ENCODE measurements at places on chromosomes 12 and 14. TPM values are rescaled to one million over a fixed set of nuclear protein-coding genes. Genes with fewer than 3 reads are reported as not detected.

DNA sequence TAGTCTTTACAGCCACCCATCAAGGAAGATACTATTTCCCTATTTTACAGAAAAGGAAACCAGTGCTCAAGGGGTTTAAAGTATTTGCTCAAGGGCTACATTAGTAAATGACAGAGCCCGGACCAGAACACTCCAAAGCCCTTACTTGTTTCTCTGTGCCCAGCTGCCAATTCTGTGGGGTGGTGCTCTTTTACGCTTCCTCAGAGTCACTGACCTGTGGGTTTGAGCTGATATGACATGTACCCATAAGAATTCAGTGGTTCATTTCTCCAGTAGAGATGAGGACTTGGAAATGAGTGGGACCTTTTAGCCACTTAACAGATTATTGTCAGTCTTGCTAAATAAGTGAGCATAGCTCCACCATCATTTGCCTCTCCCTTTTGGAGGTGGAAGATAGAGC, 37.4 kb upstream of the NKX2-8 start:
- H3K4me3 ChIP-seq: no peak overlapping the region
- H3K36me3 ChIP-seq: no peaks in the 10 kb centered on the region
- 0 out of 2 replicates have a peak, but pooled peaks cover 4% of the 10 kb centered on the region for H3K27me3 ChIP-seq
- H3K27ac ChIP-seq: no peak overlapping the region

DNA sequence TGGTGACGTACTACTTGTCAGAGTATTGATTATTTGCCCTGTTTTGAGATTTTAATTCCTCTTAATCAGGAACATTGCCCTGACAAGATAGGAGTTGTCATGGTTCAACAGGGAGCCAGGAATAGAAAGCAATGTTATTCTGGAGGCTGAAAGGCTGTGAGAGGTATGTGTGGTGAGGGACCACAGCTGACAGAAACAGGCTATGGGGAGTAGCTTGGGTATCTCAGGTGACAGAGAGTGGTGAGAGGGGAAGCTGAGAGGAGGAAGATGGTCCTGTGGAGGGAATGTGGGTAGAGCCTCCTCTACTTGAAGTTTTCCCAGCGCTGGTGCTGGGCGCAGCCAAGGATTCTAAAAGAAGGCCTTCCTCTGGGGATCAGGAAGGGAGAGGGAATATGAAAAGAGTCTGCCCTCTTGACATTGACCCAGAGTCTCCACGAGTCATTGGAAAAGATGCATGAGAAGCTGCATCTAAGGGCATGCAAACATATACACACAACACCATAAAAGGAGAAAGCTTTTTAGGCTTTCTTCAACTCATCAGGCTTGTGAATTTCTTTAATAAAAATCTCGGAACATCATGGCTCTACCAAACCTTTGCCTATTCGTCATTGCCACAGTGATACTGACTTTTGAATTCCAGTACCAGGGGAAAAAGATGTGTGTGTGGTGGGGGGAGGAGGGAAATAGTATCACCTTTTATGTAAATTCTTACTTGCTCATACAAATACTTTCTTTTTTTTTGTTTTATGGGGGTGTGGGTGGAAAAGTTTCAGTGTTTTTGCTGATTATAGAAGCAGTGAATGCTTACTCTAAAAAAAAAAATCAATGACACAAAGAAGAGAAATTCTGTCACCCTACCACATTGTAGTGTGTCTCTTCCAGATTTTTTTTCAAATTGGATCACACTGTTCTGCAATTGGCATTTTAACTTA, 39.9 kb upstream of the DHRS7 start:
- peaks cover 12% of the 10 kb centered on the region for H3K27me3 ChIP-seq
- H3K27ac ChIP-seq: no peak overlapping the region
- no peak overlapping the region for H3K4me3 ChIP-seq

GRCh38 chr14:102234331-102235264, 70.4 kb downstream of the MOK start:
- H3K27ac ChIP-seq: no peak overlapping the region
- peaks cover 11% of the 10 kb centered on the region for H3K4me1 ChIP-seq
- peaks cover 16% of the 10 kb centered on the region for H3K36me3 ChIP-seq
- no peak for DNase-seq
- no peak overlapping the region for H3K4me3 ChIP-seq

GRCh38 chr14:85186082-85186481, 343.9 kb upstream of the FLRT2 start:
- no peak overlapping the region for H3K4me3 ChIP-seq
- no peak for DNase-seq
- no peaks in the 10 kb centered on the region for H3K27me3 ChIP-seq
- H3K4me1 ChIP-seq: no peaks in the 10 kb centered on the region

DNA sequence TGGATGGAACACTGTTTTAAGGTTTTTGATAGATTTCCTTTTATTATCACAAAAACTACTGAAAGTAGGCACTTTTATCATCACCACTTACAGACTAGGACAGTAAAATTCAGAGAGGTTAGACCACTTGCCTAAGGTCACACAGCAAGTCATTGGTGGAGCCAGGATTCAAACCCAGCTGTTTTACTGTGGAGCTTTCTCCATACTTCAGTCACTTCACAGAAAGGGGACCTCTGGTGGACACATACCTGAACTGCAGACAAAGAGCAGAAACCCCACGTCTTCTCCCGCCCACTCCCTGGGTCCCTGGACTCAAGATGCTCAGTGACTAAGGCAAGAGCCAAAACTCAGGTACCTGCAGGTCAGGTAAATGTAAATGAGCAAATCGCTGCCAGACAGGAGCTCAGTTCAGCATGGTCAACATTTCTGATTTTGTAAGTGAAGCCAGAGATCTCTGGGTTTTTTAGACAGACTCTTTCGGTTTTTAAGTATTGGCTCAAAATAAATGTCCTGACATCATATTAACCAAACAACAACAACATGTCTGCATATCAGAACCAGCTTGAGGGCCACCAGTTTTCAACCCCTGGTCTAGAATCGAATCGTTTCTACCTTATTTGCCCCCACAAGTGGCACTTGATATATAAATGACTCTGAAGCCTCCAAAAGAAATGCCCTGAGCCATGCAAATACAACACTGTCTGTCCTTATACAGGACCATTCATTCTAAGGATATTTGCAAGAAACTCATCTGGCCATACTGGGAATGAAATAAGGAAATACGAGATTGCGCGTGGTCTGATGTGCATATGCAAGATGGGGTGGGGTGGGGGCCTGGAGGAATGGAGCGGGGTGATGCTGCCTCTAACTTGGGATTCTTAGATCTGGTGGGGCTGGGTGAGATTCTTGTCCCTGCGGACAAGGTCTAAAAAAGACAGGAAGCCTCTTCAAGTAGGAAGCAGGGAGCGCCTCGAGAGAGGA, 110.9 kb downstream of the KSR2 start:
- peaks cover 7% of the 10 kb centered on the region for H3K27me3 ChIP-seq
- no peaks in the 10 kb centered on the region for H3K4me1 ChIP-seq
- H3K27ac ChIP-seq: no peak overlapping the region
- H3K36me3 ChIP-seq: no peaks in the 10 kb centered on the region
- H3K4me3 ChIP-seq: no peak overlapping the region

DNA sequence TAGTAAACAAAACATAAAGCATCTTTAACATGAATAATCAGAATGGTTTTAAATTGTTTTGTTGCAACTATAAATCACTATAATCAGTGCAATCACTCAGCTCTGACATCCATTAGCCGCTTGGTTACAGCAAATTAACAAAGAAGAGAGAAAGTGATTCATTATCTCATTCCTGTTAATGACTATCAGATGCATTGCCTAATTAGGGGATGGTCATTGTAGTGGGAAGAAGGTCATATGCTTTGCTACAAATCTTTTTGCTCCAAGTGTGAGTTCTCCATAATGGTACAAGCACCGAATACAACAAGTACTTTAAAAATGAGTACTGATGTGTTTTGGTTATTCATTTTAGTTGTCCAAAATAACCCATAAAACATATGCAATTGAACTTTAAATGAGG, 272.0 kb downstream of the AKAP6 start:
- DNase-seq: no peak
- no peaks in the 10 kb centered on the region for H3K36me3 ChIP-seq
- no peak overlapping the region for H3K4me3 ChIP-seq
- H3K27me3 ChIP-seq: no peaks in the 10 kb centered on the region
- no peak overlapping the region for H3K27ac ChIP-seq
- H3K4me1 ChIP-seq: peaks cover 20% of the 10 kb centered on the region

DNA sequence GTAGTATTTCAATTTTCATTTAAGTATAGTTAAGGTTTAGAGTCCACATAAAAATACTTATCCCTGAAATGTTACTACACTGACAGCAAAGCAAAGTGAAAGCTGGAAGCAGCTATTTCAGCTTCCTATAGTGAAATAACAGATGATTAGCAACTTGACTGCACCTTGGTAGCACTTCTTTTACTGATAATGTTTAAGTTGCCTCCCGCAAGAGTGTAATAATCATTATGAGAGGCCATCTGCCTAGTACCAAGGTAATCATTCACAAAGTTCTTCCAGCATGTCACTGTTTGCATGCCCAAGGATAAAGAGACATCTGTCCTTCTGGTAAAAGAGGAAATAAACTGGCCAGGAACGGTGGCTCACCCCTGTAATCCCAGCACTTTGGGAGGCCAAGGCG, 69.8 kb downstream of the LIN7A start:
- no peaks in the 10 kb centered on the region for H3K36me3 ChIP-seq
- DNase-seq: no peak
- H3K4me3 ChIP-seq: no peak overlapping the region
- no peak overlapping the region for H3K27ac ChIP-seq
- H3K27me3 ChIP-seq: no peaks in the 10 kb centered on the region

GRCh38 chr14:104510794-104511611, 68.6 kb upstream of the C14orf180 start:
- H3K4me1 ChIP-seq: no peaks in the 10 kb centered on the region
- no peak overlapping the region for H3K27ac ChIP-seq
- H3K27me3 ChIP-seq: no peaks in the 10 kb centered on the region

GRCh38 chr12:39966721-39967120, 139.2 kb downstream of the SLC2A13 start:
- no peak for DNase-seq
- no peaks in the 10 kb centered on the region for H3K27me3 ChIP-seq
- H3K27ac ChIP-seq: no peak overlapping the region
- no peak overlapping the region for H3K4me3 ChIP-seq

GRCh38 chr12:112979041-112979680, 842 bp downstream of the OAS2 start:
- peak overlapping the region; percentile 73 for H3K4me3 ChIP-seq
- H3K27me3 ChIP-seq: no peaks in the 10 kb centered on the region
- H3K4me1 ChIP-seq: 0 out of 2 replicates have a peak, but pooled peaks cover 3% of the 10 kb centered on the region
- peak overlapping the region; percentile 41 for H3K27ac ChIP-seq
- no peaks in the 10 kb centered on the region for H3K36me3 ChIP-seq

DNA sequence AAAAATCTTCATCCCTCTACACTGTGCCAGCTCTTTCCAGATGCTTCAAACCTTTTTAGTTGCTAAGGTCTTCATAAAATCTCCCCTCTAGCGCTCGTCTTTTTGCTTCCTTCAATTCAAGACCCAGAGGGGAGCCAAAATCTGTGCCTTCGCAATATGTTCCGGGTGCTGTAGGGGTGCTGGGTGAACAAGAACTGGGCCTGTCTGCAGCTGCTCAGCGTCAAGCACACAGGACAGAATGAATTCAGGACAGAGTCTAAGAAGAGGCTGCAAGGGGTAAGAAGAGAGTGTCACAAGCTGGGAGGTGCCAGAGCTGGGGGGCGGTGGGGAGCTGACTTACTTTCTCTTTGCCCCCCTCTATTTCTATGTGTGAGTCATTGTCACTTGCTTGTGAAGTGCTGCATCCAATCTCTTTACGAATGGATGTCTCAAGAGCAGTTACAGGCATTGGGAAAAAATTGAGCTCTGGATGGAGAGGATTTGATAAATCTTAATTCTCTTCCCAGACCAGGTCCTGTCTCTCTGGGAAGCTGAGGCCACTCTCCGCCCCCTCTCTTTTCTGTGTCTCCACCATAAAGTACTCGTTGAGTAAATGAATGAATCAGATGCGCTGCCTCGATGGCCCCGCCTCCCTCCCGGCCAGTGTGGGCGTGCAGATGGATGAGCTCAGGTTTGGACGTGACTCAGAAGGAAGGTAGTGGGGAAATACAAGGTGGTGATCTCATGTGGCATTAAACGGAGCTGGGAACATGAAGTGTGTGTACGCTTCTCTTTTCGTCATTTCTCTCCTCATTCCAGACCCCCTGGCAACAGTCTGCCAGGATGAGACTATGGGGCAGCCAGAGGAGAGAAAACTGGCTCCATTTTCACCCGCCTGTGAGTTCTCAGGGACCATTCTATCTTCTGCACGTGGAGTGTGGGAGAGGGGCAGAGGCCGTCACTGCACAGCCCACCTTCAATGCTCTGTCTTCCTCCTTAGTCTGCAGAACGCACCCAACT, 91.3 kb downstream of the TSPAN9 start:
- no peaks in the 10 kb centered on the region for H3K27me3 ChIP-seq
- peak overlapping the region; percentile 83 for H3K27ac ChIP-seq
- H3K4me3 ChIP-seq: peak overlapping the region; percentile 41
- peaks cover 33% of the 10 kb centered on the region for H3K4me1 ChIP-seq

DNA sequence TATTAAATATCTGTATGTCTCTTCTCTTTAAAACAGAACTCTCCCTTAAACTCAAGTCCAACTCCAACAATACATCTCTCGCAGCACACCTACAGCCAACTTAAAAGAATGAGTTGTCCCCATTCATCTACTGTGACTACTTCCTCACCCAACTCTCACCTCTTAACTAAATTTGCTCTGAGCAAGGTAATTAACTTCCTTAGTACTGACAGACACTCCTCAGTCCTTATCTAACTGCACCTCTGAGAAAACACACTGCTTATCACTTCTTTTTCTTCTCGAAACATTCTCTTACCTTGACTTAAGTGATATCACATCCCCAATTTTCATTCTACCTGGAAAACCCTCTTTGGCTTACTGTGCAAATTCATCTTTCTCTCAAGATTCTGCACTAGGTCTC, 7.0 kb downstream of the ERGIC2 start:
- H3K36me3 ChIP-seq: peaks cover 15% of the 10 kb centered on the region
- no peak overlapping the region for H3K4me3 ChIP-seq
- H3K4me1 ChIP-seq: peaks cover 1% of the 10 kb centered on the region

- no peak overlapping the region for H3K4me3 ChIP-seq
- no peaks in the 10 kb centered on the region for H3K27me3 ChIP-seq
- no peak overlapping the region for H3K27ac ChIP-seq
- no peak for DNase-seq
- H3K36me3 ChIP-seq: no peaks in the 10 kb centered on the region
Measured at GRCh38 chr12:95634622-95635621, 83.6 kb upstream of the USP44 start.

DNA sequence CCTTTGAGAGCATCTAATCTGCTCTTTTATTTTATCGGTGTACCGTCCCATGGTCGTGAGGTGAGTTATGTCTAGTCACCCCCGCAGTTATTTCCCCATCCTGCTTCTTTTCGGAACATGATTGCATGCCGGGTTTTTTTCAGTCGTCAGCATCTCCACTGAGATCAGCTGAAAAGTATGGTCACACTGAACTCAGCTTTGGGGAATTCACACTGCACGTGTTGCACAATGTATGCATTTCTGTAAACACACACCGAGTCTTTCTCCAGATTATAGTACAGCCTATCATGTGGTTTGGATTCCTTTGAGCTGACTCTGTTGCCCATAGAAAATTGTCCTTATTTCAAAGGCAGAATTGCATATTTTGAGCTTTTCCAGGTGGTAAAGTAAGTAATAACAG, 24.6 kb downstream of the PLXNC1 start:
- peak overlapping the region; percentile 41 for H3K4me3 ChIP-seq
- peak overlapping the region; percentile 63 for H3K27ac ChIP-seq
- H3K4me1 ChIP-seq: peaks cover 27% of the 10 kb centered on the region
- peak; percentile 97 for DNase-seq

Gene SLC6A13
- polyA plus RNA-seq: not detected

Gene RNASE1
- not detected for polyA plus RNA-seq

Gene ALX1
- polyA plus RNA-seq: not detected

Gene ATXN2
- 56.4 TPM for polyA plus RNA-seq

Gene KRT77
- not detected for polyA plus RNA-seq

Gene WNT5B
- 50.1 TPM for polyA plus RNA-seq

Gene CAPZA3
- polyA plus RNA-seq: not detected
